ENCODE measurements at places on chromosomes 2 and 18. TPM values are rescaled to one million over a fixed set of nuclear protein-coding genes. Genes with fewer than 3 reads are reported as not detected.

HOXD9 gene
- total RNA-seq = 0.61 TPM

ELOA2 gene
- total RNA-seq = not detected

DSEL gene
- total RNA-seq = 5.7 TPM

EMX1 gene
- total RNA-seq = not detected

ZNF396 gene
- 0.11 TPM for total RNA-seq

CYP26B1 gene
- total RNA-seq = 1.2 TPM

- no peak for DNase-seq
These were observed 84.5 kb downstream of the PDK1 start for GRCh38 chr2:172640389-172640788.

GRCh38 chr2:15923597-15923996 lies 16.8 kb upstream of the MYCN start:
- DNase-seq = no peak

DNA sequence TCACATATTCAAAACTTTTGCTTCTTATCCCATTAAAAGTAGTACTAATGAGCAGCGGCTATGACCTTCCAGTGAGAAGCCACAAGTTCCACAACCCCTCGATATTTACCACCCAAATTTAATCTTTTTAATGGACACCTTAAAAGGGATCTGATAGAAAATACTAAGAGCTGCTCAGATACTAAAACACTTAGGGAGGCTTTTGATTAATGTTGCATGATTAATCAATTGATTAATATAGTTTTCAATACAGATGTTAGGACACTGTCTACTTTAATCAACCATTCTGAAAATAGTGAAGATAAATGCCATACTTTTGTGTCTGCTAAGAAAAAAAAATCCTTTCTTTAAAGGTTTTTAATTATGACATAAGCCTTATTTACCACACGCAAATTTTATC lies 1312.8 kb upstream of the ACVR2A start:
- DNase-seq = no peak

- DNase-seq = no peak
These were observed 169.4 kb downstream of the NEDD4L start for GRCh38 chr18:58213440-58213839.

DNA sequence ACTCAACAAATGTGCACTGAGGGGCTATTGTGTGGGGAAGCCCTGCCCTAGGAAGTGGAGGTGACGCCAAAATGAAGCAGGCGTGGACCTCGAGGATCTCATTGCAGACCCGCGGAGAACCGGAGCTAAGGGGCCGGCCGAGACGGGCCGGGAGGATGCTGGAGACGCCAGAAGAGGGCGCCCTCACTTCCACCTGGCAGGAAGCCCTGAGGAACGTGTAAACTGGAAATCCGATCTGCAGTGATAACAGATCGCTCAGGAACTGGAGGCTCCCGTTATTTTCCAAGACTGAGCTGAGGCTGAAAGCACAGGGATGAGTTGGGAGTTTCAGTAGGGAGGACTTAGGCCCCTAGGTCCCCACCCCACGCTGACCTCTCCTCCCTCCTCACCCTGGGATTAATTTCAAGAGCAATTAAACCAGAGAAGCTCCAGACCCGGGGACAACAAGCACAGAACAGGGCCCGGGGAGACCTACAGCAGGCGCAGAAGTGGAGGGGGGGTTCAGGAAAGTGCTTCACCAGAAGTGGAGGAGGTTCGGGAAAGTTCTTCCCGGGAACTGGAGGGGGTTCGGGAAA lies 7.7 kb upstream of the COL6A3 start:
- DNase-seq = no peak

DNA sequence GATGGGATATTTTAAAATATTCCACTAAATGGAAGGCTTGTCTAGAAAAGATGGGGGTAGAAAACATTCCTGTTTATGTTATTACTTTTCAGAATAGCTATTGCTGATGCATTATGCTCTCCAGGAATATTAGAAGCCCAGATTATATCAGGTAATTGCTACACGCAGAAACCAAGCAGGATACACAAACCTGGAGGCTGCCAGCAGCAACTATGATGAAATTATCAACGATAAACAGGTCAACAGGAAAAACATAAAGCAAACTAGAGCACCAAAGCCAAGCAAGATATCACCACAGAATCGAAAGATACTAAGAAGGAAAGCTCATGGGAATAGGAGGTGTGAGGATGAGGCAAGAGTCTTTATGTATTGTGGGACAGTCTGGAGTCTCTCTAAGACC lies 113.2 kb upstream of the SPATS2L start:
- DNase-seq = no peak

- no peak for DNase-seq
These were observed 319.8 kb upstream of the FIGN start for GRCh38 chr2:164055623-164056022.

DNA sequence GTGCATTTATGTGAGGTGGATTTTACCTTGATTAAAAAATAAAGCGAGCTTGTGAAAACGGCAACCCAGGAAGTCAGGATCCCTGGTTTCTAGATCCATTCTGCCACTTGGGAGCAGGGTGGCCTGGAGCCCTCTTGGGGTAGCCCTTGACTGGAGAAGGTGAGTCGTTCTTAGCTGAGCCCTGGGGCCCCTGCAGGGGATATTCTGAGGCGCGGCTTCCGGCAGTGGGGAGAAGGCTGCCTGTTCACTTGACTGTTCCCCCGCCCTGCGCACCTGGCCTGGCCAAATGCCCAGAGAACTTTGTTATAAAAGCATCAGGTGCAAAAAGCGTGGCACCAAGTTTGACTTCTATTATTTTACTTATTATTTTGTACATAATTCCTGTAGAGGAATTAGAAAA lies 221.9 kb downstream of the DYSF start:
- DNase-seq = no peak

GRCh38 chr2:70469435-70469834 lies 84.2 kb downstream of the TGFA start:
- DNase-seq = no peak

- DNase-seq = no peak
These were observed 150.2 kb upstream of the EPAS1 start for GRCh38 chr2:46146866-46147502.

DNA sequence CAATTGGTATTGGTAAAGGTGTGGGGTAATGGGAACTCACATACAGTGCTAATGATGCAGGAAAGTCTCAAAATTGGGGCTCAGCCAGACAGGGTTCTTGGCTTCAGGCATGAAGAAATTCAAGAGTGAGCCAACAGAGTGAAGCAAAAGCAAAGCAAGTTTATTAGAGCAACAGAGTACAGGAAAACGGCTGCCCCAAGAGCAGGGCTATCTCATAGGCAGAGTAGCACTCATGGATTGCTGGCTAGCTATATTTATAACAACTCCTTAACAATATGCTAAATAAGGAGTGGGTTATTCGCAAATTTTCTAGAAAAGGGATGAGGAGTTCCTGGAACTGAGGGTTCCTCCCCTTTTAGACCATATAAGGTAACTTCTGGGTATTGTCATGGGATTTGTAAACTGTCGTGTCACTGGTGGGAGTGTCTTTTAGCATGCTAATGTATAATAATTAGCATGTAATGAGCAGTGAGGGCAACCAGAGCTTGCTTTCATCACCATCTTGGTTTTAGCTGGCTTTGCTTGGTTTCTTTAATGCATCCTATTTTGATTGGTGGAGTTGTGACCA lies 233.8 kb upstream of the NOL4 start:
- DNase-seq = no peak

DNA sequence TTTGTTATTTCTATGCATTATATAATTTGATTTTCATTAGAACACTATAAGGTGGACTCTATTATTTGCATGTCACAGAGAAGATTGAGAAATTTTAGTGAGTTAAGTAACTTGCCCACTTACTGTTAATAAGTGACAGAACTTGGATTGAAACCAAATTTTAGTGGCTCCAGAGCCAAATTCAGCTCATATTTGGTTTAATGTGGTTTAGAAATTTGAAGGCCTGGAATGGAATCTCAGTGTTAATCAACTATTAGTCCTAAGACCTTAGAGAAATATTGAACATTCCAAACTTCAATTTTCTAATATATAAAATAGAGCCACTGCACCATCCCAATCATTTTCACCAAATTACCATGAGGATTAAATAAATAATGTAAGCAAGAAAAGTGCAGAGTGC lies 281.6 kb downstream of the ZNF385B start:
- DNase-seq = no peak

- no peak for DNase-seq
These were observed 46.6 kb downstream of the GBX2 start for GRCh38 chr2:236121546-236121945.

DNA sequence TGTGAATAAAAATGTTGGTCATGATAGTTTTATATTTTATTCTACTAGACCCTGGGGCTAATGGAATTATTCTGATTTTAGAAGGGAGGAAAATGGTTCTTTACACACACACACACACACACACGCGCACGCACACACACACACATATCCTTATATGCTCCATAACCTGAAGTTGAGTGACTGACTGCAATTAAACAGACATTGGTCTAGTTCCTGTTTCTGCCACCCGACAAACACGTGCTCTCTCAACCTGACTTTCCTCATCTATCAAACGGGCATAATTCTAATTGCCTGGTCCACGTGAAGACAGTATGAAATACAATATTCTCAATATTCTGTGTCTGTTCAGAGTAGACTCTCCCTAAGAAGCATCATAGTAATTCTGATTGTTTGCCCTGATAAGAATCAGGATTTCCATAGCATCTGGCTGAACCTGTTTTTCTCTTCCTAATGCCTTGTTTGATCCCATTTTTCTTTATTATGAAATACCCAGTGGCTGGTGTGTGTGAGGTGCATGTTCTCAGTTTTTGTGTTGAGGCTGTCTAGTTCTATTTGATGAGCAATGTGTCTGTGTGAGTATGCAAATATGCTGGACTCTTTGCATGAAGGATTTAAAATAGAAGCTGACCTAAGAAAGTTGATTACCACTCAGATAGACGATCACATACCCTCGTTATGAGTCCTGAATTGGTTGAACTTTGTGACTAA lies 51.0 kb downstream of the SETBP1 start:
- DNase-seq = no peak

DNA sequence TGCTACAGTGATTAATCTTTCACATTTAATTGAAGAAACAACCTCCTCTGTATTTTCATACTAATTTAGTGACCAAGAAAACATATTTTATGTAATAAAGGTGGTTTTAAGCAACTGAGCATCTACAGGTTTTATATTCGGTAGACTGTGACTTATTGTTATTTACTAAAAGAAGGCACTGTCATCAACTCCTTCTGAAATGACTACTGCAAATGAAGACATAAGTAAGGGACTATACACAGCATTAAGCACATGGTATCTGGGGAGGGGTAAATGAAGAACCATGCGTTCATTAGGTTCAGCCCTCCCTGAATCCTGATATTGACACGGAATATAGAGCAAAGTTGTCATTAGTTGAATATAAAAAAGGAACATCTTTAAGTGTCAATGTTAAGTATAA lies 4.3 kb downstream of the CDH20 start:
- DNase-seq = no peak

DNA sequence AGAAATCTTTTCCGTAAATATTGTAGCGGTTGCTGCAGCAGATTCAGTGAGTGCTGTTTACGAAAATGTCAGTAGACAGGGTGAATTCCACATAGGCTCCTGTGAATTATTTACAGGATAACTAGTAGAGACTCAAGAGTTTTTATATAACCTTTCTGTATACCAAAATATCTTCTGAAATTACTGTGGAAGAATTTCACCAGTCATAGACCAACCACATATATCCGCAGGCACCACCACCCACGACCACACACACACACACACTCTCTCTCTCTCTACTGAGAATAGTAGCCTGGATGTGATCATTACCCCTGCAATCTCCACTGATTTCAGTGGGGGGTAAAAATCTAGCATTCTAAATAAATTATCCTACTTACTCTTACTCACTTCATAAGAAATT lies 341.8 kb downstream of the RBM43 start:
- DNase-seq = no peak

- DNase-seq = no peak
These were observed 29.9 kb upstream of the MPPE1 start for GRCh38 chr18:11937874-11938478.

- no peak for DNase-seq
These were observed 246.3 kb downstream of the TNS1 start for GRCh38 chr2:217756375-217757107.

GRCh38 chr2:114821055-114821454 lies 378.6 kb downstream of the DPP10 start:
- no peak for DNase-seq

All from esophagus squamous epithelium (tissue), 5 donors.